Uterus (tissue), 4 donors: ENCODE measurements at places on chromosomes 6 and 20.

GRCh38 chr6:154736618-154737259 lies 3.5 kb downstream of the SCAF8 start:
- DNase-seq, result no peak

DNA sequence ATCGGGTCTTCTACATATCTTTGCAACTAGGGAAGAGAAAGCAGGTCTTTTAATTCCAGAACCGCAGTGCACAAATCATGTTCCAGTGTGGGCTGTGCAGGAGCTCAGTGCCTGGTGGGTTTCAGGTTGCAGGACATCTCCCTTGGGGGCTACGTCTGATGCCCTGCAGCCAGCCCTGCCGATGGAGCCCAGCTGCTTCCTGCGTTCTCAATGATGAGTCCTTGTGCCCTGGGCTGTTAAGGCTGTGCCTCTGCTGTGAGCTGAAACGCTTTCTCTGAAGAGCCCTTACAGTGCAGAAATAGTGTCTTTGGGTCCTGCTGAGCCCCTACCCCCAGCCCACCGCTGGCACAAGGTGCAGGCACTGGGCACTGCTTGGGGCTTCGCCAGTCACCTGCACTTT lies 192.9 kb downstream of the SYNDIG1 start:
- no peak for DNase-seq

DNA sequence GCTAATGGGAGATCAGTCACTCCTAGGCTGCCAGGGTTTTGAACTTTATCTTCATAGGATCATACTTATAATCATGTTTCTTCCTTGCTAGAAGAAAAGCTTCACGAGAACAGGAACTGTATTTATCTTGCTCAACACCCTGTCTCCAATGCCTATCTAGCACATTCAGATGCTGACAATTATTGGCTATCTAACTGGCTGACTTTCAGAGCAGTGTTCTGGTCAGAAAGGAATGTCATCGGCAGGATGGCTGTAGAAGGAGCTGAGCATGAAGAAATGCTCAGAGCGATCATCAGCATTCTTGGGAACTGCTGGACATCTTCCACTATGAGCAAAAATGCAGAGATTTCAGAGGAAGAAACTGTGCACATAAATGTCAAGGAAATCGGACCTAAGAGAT lies 628.0 kb upstream of the NRSN1 start:
- no peak for DNase-seq

DNA sequence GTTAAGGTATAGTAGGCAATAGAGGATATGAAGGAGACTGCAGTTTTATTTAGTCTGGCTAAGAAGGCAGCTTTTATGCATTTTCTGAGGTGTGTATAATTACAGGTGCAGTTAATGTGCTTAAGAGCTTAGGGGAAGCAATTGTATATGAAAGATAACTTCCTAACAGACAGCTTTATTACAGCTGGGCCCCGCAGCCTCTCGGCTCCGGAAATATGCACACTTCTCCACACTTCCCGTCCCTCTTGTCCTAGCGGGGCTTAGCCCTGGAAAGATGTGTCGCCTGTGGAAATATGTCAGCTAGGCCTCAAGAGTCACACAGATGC lies 178.4 kb upstream of the ARID1B start:
- DNase-seq, result no peak

- DNase-seq, result no peak
Measured at GRCh38 chr20:17467120-17467655, 64.0 kb downstream of the BFSP1 start.

- no peak for DNase-seq
Measured at GRCh38 chr6:42692137-42692911, 30.1 kb downstream of the PRPH2 start.
